ENCODE measurements at places on chromosomes 12 and 14. TPM values are rescaled to one million over a fixed set of nuclear protein-coding genes. Genes with fewer than 3 reads are reported as not detected.
A peak's percentile ranks its signal among the peaks of the same experiment; 100 is the strongest.

The RERGL gene
- total RNA-seq, result 0.35 TPM

The SIX6 gene
- total RNA-seq, result not detected

- DNase-seq, result peak; percentile 39
Measured at GRCh38 chr12:89349814-89350213, 2.5 kb downstream of the DUSP6 start.

DNA sequence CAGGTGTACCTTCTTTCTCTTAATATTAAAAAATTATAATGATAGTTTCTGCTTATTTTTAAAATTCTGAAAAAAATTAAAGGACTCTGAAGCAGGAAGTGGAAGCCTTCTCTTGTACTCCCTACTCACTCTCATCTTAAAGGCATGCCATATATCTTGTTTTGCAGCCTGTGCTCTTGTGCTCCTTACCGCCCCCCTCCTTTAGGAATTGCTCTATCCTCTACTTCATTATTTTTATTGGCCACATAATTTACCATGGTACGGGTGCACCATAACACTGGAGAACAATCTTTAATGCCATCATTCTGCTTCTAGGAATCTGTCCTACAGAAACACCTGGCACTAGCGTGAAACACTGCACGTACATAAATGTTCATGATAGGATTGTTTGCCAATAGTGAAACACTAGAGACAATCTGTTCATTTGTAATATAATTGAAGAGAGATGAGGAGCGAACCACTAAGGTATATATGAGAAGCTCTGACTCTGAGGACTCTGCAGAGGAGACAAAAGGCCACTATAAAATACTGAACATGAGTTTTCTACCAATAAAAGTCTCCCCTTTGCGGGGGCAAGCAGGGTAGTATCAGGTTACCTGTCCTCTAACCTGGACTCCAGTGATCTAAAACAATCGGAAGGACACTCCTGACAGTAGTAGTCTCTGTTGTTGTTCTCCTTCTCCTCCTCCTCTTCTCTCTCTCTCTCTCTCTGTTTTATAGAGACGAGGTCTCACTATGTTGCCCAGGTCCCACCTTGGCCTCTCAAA is 6.3 kb upstream of the NYNRIN start:
- DNase-seq, result peak; percentile 34

DNA sequence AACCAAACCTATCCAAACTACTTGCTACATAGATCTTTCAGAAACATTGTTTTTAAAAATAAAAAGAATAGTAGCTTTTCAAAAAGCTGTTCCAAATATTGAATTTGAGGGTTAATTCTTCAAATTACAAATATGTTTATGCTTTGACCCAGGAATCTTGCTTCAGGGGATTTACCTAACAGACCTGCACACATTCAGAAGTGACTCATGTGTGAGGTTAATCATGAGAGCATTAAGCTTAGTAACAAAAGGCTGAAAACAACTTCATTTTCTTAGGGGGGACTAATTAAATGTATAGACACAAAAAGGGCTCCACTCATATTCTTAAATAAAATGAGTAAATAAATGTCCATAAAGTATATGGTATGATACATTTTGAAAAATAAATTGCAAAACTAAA is 672.4 kb upstream of the FLRT2 start:
- DNase-seq, result no peak

GRCh38 chr12:92218394-92219077 is 72.9 kb upstream of the BTG1 start:
- no peak for DNase-seq
